ENCODE measurements at places on chromosomes 12 and 14. TPM values are rescaled to one million over a fixed set of nuclear protein-coding genes. Genes with fewer than 3 reads are reported as not detected.
A peak's percentile ranks its signal among the peaks of the same experiment; 100 is the strongest.

DNA sequence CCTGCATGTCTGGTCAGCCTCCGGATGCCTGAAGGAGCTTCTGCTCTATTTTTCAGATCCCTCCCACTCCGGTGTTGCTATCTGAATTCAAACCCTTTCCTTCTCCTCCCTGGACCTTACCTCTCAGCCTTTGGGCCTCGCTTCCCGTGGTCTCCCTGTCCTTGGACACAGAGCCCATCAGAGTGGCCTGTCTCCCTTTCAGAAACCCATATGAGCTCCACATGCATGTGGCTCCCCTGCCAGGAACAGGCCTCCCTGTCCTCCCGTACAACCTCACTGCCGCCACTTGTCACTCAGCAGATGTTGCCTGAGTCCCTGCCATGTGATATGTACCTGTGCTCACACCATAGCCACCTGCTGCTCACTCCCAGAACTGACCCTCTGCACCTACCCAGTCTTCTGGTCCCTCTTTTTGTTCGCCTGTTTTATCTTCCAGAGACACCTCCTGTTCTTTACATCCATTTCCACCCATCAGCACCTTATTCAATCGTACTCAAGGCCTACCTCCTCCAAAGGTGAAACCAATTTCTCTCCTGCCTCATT is 182.5 kb downstream of the ZFP36L1 start:
- no peak overlapping the region for H3K27ac ChIP-seq
- no peak for DNase-seq
- H3K36me3 ChIP-seq, result no peaks in the 10 kb centered on the region
- H3K4me1 ChIP-seq, result peaks cover 7% of the 10 kb centered on the region
- H3K27me3 ChIP-seq, result no peaks in the 10 kb centered on the region

- H3K27ac ChIP-seq, result no peak overlapping the region
- H3K27me3 ChIP-seq, result no peaks in the 10 kb centered on the region
- H3K36me3 ChIP-seq, result no peaks in the 10 kb centered on the region
- no peak overlapping the region for H3K4me3 ChIP-seq
Measured at GRCh38 chr14:77131871-77132486, 9.6 kb downstream of the ZDHHC22 start.

The NYNRIN gene
- 3.7 TPM for total RNA-seq

GRCh38 chr12:78164154-78164553 is 333.5 kb downstream of the NAV3 start:
- H3K36me3 ChIP-seq, result no peaks in the 10 kb centered on the region
- no peak for DNase-seq
- H3K27ac ChIP-seq, result no peak overlapping the region
- H3K4me1 ChIP-seq, result no peaks in the 10 kb centered on the region
- H3K4me3 ChIP-seq, result no peak overlapping the region

GRCh38 chr12:132813443-132813842 is 15.2 kb downstream of the GOLGA3 start:
- no peak overlapping the region for H3K4me3 ChIP-seq
- no peak overlapping the region for H3K27ac ChIP-seq

The EML1 gene
- total RNA-seq, result 5.8 TPM

The TTC6 gene
- total RNA-seq, result 6.0 TPM

DNA sequence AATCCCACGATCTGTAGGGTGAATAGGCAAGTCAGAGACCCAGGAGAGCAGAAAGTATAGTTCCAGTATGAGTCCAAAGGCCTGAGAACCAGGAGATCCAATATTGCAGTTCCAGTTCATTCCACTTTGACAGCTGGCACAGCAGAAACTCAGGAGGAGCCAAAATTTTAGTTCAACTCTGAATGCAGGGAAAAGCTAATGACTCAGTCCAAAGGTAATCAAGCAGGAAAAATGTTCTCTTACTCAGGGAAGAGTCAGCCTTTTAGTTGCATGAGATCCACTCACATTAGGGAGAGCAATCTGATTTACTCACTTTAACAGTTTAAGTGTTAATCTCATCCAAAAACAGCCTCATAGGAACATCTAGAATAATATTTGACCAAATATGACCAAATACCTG is 130.2 kb upstream of the LRFN5 start:
- no peak overlapping the region for H3K27ac ChIP-seq
- no peak for DNase-seq
- H3K4me1 ChIP-seq, result no peaks in the 10 kb centered on the region
- no peak overlapping the region for H3K4me3 ChIP-seq
- H3K27me3 ChIP-seq, result no peaks in the 10 kb centered on the region
- no peaks in the 10 kb centered on the region for H3K36me3 ChIP-seq

DNA sequence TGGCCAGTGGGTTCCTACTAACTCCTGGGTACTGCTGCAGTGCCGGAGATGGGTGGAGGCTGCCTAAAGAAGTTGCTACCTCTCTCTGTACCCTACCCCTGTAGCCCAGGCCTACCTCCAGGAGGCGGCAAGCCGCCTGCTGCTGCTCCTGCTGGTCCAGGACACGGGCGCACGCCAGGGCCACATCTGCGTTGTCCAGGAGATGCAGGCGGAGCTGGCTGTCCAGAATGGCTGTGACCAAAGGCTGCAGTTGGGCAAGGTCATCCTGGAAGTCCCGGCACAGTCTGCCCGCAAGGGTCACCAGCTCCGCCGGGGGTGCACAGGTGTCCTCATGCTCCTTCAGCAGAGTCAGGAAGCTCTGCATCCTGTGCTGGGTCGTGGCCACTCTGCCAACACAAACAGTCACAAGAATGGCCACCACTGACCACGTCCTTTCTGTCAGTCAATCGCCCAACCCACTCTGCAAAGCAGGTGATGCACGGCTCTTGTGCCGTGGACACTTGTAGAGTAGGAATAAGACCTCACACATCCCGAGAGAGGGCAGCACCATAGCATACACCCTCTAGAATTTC is 1.6 kb downstream of the ANHX start:
- H3K4me1 ChIP-seq, result no peaks in the 10 kb centered on the region
- H3K36me3 ChIP-seq, result no peaks in the 10 kb centered on the region
- DNase-seq, result no peak
- H3K27me3 ChIP-seq, result no peaks in the 10 kb centered on the region
- no peak overlapping the region for H3K4me3 ChIP-seq
- no peak overlapping the region for H3K27ac ChIP-seq

The HHIPL1 gene
- total RNA-seq, result 0.43 TPM

GRCh38 chr14:96126783-96127271 is 77.8 kb upstream of the BDKRB2 start:
- no peaks in the 10 kb centered on the region for H3K4me1 ChIP-seq
- H3K27ac ChIP-seq, result no peak overlapping the region
- DNase-seq, result no peak
- no peak overlapping the region for H3K4me3 ChIP-seq
- no peaks in the 10 kb centered on the region for H3K36me3 ChIP-seq
- no peaks in the 10 kb centered on the region for H3K27me3 ChIP-seq

DNA sequence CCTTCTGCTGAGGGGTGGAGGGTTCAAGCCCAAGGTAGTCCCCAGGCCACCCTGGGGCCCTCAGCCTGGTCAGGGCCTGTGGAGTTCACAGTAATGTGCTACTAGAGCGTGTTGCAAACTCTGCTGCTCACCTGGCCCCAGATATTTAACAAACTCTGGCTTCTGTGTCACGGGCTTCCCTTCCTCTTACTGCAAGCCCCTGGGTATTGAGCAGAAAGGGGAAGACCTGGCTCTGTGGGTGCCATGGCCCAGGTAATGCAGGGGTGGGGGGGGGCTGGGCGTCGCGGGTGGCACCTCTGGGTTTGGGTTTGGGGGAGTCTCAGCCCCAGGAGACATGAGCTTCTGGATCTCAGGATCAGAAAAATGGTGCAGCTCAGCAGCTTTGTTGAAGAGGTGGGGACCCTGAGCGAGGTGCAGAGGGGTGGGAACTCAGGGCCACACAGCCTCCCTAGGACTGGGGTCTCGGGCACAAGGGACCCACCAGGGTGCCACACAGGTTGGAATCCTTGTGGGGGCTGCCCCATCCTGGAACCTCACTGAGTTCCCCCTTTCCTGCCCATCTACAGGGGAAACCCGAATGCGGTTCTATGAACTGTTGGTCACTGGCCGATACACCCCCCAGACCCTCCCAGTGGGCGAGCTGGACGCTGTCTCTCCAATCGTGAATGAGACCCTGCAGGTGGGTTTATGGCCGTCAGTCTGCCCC is 4.0 kb downstream of the SETD1B start:
- peak overlapping the region; percentile 100 for H3K27ac ChIP-seq
- H3K4me1 ChIP-seq, result peaks cover 37% of the 10 kb centered on the region
- H3K36me3 ChIP-seq, result peaks cover 10% of the 10 kb centered on the region
- DNase-seq, result peak; percentile 19
- no peaks in the 10 kb centered on the region for H3K27me3 ChIP-seq

DNA sequence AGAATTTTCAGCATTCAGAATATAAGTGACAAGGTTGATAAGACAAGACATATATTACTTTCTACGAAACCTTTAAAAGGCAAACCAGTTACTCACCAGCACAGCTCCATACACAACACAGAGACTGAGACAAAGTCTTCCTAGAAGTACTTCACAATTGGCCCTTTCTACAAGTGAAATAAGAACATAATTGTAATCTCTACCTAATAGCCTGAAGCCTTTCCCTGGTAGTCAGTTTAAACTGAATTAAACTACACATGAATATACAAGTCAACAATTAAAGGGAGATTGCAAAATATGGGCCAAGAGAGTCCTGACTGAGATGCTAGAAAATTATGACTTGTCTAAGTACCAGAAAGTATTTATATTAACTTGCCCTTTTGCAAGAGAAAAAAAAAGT is 95.9 kb downstream of the PUS7L start:
- H3K4me1 ChIP-seq, result no peaks in the 10 kb centered on the region
- H3K36me3 ChIP-seq, result no peaks in the 10 kb centered on the region
- no peak overlapping the region for H3K4me3 ChIP-seq
- DNase-seq, result no peak
- no peak overlapping the region for H3K27ac ChIP-seq

DNA sequence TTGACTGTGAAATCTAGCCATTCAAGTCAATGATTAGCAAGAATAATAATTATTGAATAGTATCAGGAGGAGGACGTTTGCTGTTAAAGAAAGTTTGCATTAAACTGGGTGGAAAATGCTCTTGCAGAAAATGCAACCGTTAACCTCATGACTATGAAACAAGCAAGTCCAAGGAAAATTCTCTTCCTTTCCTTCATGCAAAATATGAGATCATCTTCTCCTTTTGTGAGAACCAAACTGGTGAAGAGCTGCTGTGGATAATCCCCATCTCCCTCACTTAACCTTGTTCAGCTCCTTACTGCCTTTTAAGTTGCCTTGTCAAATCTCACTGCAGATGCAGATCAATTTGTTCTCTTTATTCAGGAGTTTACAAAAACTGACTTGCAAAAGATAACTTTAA is 142.5 kb downstream of the BCAT1 start:
- H3K4me1 ChIP-seq, result no peaks in the 10 kb centered on the region
- H3K27me3 ChIP-seq, result no peaks in the 10 kb centered on the region
- no peaks in the 10 kb centered on the region for H3K36me3 ChIP-seq
- no peak overlapping the region for H3K4me3 ChIP-seq

GRCh38 chr14:94868772-94869072 is 98.8 kb upstream of the GSC start:
- no peak for DNase-seq
- no peak overlapping the region for H3K27ac ChIP-seq
- no peaks in the 10 kb centered on the region for H3K4me1 ChIP-seq
- no peaks in the 10 kb centered on the region for H3K27me3 ChIP-seq
- no peak overlapping the region for H3K4me3 ChIP-seq

The KLHL33 gene
- 0.11 TPM for total RNA-seq

DNA sequence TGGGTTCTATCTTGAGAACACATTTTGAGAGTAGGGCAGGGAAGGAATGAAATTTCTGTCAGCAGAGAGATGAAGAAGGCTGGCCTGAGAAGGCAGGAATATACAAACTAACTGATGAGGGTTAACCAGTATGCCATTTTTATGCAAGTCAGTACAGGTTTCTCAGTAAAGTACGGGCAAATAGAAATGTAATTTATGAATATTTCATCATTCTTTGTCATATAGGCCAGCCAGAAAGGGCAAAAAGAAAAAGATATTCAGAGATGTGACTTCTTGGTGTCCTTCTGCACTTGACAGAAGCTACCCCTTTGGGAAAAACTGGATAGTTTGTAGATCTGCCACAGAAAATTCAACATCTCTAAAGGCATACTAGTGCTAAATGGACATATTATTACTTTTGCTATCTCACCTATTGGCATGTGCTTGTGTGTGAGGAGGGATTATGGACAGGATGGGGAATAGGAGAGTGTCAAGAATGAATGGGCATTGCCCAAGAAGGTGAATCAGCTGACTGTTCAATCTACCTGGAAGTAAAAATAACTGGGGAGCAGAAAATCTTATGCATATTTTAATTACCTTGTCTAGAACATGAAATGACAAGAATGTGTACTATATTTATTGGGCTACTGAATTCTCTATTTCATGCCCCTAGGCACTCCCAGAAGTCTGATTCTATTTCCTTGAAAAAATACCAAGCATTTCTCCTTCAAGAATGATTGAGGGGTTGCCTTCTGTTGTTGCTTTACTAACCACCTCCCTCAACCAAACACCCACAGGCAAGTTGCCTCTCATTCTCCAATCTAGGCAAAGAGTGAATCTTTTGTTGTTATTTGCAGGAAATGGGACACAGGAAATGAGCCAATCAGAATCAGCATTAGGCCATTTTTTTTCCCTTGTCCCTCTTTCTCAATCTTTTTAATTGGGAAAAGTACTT is 175.1 kb upstream of the SLC38A2 start:
- H3K27me3 ChIP-seq, result no peaks in the 10 kb centered on the region
- no peak overlapping the region for H3K27ac ChIP-seq

GRCh38 chr12:108099073-108099472 is 30.0 kb upstream of the WSCD2 start:
- no peak overlapping the region for H3K4me3 ChIP-seq
- H3K4me1 ChIP-seq, result no peaks in the 10 kb centered on the region
- DNase-seq, result no peak
- H3K27ac ChIP-seq, result no peak overlapping the region
- H3K27me3 ChIP-seq, result no peaks in the 10 kb centered on the region

DNA sequence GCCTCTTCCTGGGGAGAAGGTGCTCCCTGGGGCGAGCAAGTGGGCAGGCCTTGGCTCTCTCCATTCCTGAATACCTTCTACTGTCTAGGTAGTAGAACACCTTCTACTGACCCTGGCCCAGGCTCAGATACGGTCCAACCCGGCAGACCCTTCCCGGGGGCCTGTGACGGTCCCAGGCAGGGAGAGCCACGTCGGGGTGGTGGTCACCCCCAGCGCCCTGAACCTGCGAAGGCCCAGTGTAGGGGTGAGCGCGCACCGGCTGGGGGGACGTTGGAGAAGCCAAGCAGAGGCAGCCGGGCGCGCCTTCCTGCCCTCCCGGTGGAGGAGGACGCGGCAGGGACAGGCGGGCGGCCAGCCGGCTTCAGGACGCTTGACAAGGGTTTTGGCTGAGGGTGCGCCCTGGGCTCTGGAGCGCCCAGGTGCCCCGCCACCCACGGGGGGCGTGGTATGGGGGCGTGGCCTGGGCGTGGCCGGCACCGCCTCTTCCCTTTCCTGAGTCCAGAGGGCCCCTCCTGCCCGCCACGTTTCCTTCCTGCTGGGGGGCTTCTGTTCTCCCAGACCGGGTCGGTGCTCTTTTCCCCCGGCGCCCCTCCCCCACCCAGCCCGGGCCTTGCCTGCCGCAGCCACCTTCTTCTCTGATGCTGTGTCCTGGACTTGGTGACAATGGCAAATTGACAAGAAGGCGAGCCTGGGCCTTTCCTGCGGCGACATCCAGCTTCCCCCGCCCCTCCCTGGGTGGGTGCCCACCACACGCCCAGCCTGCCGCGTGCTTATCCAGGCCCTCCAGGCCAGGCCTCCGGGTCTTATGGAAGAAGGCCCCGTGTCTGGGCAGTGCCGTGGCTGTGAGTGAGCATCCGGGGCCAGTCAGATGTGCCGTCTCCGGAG is 24.5 kb upstream of the PPP1R13B start:
- H3K36me3 ChIP-seq, result no peaks in the 10 kb centered on the region
- peak; percentile 91 for DNase-seq
- H3K4me3 ChIP-seq, result peak overlapping the region; percentile 62
- H3K27ac ChIP-seq, result peak overlapping the region; percentile 48
- no peaks in the 10 kb centered on the region for H3K27me3 ChIP-seq
